Glomerular endothelial cell (primary cell): ENCODE measurements at places on chromosomes 12 and 14. TPM values are rescaled to one million over a fixed set of nuclear protein-coding genes. Genes with fewer than 3 reads are reported as not detected.

The ADGRD1 gene
- total RNA-seq, result not detected in 2 replicates

The CAPZA3 gene
- total RNA-seq, result not detected in 2 replicates

The CD163 gene
- not detected in 2 replicates for total RNA-seq

The C3AR1 gene
- total RNA-seq, result 0.44 TPM in 1 of 2 replicates, not detected in the other

The SLC39A2 gene
- total RNA-seq, result not detected in 2 replicates

The FAM186B gene
- total RNA-seq, result 0.05 and 0.12 TPM in 2 replicates

The ERP27 gene
- total RNA-seq, result not detected in 2 replicates

The DEGS2 gene
- total RNA-seq, result not detected in 2 replicates

The ALX1 gene
- 0.64 TPM in 1 of 2 replicates, not detected in the other for total RNA-seq

The TC2N gene
- total RNA-seq, result 0.29 and 0.53 TPM in 2 replicates

The TEX52 gene
- not detected in 2 replicates for total RNA-seq

The ACOT2 gene
- total RNA-seq, result 18.6 and 24.7 TPM in 2 replicates

The OTOGL gene
- total RNA-seq, result 0.06 and 0.10 TPM in 2 replicates

The SPX gene
- 0.63 and 0.88 TPM in 2 replicates for total RNA-seq

The GLT8D2 gene
- 2.3 and 3.8 TPM in 2 replicates for total RNA-seq

The PLEKHG7 gene
- not detected in 2 replicates for total RNA-seq

The DDHD1 gene
- 11.0 and 19.6 TPM in 2 replicates for total RNA-seq

The RIN3 gene
- total RNA-seq, result 19.2 and 51.1 TPM in 2 replicates

The SERPINA5 gene
- 0.29 and 1.1 TPM in 2 replicates for total RNA-seq

The ABCC9 gene
- total RNA-seq, result 0.92 and 1.1 TPM in 2 replicates
